ENCODE measurements at places on chromosomes 4 and X.

DNA sequence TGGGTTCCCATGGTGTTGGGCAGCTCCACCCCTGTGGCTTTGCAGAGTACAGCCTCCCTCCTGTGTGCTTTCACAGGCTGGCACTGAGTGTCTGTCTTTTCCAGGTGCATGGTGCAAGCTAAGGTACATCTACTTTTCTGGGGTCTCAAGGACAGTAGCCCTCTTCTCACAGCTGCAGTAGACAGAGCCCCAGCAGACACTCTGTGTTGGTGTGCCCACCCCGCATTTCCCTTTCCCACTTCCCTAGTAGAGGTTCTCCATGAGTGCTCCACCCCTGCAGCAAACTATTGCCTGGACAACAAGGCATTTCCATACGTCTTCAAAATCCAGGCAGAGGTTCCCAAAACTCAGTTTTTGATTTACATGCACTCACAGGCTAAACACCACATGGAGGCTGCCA, 143.0 kb downstream of the TECRL start:
- DNase-seq, result no peak

GRCh38 chrX:110178179-110178865, 139.6 kb downstream of the AMMECR1 start:
- DNase-seq, result no peak

GRCh38 chrX:154516656-154517100, 646 bp upstream of the FAM3A start:
- peak; percentile 79 for DNase-seq

DNA sequence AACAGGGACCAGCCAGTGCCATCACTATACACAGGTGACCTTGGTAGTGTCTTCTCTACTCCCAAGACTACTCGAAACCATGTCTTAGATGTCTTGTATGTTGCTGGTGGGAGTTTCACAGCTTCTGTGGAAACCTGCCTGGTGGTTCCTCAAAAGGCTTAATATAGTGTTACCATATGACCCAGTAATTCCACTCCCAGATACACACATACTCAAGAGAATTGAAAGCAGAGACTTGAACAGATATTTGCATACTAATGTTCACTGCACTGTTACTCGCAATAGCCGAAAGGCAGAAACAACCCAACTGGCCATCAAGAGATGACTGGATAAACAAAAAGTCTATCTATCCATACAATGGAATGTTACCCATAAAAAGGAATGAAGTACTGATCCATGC, 3.1 kb downstream of the TFDP3 start:
- DNase-seq, result no peak

DNA sequence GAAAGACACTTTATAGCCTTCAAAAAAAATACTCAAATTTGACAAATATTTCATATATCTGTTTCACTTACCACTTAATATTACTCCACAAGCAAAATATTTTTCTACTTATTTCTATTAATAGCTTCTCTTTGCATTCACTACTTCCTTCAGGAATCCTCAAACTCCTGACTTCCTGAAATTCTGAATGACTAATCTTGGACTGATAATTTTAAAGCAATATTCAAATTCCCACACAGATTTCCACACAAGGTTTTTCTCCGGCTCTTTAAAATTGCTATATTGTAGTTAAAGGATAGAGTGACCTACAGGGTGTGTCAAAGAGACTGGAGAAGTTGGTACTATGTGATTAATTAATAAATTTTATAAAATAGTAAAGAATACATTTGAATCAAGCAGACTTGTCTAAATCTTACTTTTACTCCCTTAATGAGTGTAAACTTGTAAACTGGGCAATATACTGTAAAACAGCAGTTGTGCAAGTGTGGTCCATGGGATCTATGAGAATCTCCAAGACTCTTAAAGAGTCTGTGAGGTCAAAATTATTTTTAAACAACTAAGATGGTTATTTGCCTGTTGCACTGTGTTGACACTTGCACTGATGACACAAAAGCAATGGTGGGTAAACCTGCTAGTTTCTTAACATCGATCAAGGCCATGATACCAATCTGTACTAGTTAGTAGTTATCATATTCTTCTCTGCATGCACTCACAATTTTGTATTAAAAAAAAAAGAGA, 44.5 kb downstream of the ANKRD17 start:
- DNase-seq, result no peak

- no peak for DNase-seq
Measured at GRCh38 chr4:65167719-65168118, 502.6 kb downstream of the EPHA5 start.

DNA sequence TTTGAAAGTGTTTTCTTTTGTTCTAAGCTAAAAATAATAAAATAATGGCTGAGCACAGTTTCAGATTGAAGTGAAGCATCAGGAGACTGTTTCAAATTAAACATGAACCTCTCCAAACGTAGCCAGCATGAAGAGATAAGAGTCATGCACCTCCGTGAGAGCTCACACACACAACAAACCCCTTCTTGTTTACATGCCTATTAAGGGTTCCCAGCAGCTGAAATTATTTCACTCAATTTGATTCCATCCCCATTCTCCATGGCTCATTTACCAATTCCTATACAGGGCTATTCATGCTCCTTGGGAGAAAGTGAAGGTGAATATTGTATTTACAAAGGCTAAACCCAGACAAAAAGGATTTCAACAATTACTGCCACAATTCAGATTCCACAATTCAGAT, 954.1 kb upstream of the INTU start:
- DNase-seq, result no peak

DNA sequence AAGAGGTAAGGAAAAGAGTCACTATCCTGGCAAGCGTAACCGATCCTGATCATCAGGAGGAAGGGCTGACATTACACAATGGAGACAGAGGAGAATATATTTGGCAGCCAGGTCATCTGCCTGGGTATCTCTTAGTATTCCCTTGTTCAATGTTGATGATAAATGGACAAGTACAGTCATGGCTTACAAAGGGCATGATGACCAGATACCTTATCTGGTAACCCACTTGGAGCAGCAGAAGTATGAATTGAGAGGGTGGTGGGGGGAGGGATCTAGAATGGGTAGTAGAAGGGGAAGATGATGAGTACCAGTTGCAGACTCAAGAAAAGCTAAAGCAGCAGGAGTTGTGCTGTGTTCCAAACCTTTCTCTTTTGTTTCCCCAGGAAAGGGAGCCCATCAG, 17.3 kb downstream of the F8 start:
- no peak for DNase-seq

GRCh38 chr4:74005528-74005927, 7.1 kb upstream of the CXCL5 start:
- DNase-seq, result peak; percentile 5

GRCh38 chr4:144209491-144209890, 69.0 kb upstream of the GYPA start:
- DNase-seq, result no peak

DNA sequence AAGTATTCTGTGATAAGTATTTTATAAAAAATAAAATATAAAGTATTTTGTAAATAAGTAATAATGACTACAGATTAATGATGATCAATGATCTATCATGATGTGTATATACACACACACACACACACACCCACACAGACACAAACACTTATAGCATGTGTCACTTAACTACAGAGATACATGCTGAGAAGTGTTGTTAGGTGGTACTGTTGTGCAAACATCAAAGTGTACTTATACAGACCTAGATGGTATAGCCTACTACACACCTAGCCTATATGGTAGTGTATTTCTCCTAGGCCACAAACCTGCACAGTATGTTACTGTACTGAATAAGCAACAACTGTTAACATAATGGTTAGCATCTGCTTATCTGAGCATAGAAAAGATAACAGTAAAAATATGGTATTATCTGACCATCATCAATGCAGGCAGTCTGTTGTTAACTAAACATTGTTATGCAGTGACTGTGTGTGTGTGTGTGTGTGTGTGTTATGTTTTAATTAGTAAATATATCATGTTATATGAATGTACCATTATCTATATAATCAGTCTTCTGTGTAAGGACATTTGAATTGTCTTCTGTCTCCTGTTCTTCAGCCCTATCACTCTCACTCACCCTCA, 138.2 kb downstream of the CAMK2D start:
- no peak for DNase-seq

GRCh38 chrX:38561951-38562719, 793 bp downstream of the TSPAN7 start:
- no peak for DNase-seq

GRCh38 chrX:19805046-19805690, 82.2 kb downstream of the SH3KBP1 start:
- DNase-seq, result no peak

- DNase-seq, result no peak
Measured at GRCh38 chr4:10605746-10606482, 78.7 kb downstream of the CLNK start.

GRCh38 chr4:183987987-183988392, 82.9 kb downstream of the STOX2 start:
- DNase-seq, result peak; percentile 60

- no peak for DNase-seq
Measured at GRCh38 chr4:80462621-80463091, 127.1 kb downstream of the CFAP299 start.

DNA sequence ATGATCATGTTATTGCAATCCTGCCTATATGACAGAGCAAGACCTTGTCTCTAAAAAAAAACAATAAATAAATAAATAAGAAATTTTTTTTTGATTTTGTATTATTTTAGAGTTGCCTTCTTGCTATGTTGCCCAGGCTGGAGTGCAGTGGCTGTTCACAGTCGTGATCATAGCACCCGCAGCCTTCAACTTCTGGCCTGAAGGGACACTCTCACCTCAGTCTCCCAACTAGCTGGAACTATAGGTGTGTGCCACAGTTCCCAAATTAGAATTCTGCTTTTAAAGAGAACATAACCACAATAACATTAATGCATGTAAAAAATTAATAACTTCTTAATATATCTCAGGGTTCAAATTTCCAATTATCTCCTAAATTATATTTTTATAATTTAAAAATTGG, 7.8 kb downstream of the YIPF6 start:
- no peak for DNase-seq

DNA sequence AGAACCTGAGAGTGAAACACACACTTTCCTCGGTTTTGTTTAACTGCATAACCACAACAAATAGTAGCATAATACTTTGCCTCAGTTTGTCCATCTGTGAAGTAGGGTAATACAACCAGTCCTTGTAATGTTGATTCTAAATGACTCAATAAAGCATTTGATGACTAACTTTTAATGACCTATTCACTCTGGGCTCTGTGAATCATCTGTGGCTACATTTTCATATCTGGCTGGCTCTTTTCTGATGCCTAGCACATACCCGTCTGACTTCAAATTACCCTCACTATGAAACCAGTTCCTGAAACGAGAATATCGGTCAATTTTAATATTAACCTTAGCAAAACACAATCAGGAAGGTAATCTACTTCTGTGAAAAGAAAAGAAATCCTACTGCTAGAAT, 151.0 kb downstream of the SH2D1A start:
- DNase-seq, result no peak

- no peak for DNase-seq
Measured at GRCh38 chr4:63898961-63899360, 510.3 kb downstream of the TECRL start.

DNA sequence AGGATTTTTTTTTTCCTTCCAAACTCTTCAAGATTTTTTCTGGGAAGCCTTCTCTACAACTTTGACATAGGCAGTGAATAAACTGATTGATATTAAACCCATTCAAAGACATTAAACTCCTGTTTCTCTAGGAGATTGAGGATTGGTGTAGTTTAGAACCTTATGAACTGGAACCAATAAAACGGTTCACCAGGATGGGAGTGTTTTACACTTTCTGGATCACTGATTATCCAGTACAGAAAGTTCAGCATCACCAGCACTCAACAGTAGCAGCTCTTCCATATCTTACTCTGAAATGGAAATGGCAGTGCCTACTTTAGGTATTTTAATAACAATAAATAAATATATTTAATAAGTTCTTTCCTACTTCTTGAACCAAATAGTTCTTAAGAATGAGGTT, 76.7 kb downstream of the BMPR1B start:
- DNase-seq, result no peak

DNA sequence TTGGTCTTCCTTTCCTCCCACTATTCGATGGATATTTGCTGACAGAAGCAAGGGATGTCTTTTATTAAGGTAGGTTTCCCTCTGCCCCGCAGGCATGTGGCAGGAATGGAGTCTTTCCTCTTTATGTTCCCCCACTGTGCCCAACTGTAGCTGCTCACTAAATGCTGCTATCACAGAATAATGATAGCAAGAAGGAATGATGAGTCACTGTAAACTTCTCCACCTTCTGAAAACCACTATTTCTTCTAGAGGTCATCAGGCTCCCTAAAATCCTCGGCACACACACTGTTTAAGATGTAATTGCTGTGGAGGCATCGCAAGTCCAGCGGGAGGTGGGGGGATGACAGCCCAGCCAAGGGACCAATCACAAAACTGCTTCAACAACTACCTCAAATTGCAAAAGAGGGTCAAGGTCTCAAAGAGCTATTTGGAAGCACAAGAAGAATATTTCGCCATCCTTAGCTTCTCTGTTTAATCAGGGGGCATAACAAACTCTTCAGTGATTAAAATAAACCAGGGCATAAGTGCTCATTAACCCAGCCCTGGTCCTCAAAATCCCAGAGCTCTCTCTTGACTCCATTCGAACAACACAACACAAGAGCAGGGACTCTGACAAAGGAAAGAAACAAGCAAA, 13.9 kb downstream of the QDPR start:
- DNase-seq, result no peak

GRCh38 chr4:165477799-165478198, 99.0 kb downstream of the CPE start:
- no peak for DNase-seq

GRCh38 chrX:129746557-129747470, 8.0 kb downstream of the XPNPEP2 start:
- no peak for DNase-seq

DNA sequence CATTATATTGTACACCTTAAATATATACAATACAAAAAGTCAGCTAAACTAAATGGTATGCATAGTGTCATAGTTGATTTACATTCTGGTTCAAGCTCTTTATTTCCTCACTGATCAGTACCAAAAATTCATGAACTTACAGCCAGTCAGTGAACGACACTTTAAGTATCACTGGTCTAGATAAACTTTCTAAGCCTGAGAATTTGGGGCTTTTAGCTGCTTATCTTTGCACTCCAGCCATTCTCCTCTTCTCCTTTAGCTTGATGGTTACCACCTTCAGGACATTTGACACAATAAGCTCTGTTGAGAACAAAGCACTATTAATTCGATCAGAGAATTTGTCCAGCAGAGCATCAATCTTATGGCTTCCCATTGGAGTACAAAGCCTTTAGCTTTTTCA, 83.0 kb upstream of the ALG13 start:
- DNase-seq, result no peak

- DNase-seq, result no peak
Measured at GRCh38 chr4:69974631-69975030, 9.1 kb upstream of the CSN2 start.

Measured in dermis microvascular lymphatic vessel endothelial cell (primary cell).